GM23248 (cell line): ENCODE measurements at places on chromosomes 12 and 14. TPM values are rescaled to one million over a fixed set of nuclear protein-coding genes. Genes with fewer than 3 reads are reported as not detected.

DNA sequence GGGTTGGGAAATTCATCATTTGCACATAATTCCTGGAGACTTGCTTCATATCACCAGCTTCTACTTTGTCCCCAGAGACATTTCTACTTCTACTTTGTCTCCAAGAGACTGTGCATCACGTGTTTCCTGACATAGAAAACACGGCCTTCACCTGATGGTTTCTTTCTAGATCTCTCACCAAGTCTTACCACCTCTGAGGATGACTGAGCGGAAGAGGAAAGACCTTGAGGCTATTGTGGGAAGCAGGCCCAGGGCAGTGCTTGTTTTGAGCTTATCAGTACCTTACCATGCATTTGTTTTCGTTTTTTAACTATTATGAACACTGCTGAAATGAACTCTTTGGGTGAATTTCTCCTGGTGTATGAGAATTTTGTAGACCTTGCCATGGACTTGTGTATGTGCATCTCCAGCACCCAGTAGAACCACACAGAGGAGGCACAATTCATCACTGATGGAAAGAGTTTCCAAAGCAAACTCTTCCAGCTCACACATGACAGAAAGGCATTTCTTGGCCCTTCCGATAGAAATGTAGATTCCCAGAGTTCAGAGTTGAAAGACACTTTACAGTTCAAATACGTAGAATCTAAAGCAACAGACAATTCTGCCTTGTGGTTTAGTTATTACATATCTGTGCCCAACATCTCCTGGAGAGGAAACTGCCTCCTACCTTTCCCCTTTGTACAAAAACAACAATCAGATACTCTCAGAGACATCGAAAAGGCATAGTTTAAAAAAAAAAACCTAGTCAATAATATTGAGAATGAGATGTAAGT is 434.7 kb downstream of the FUT8 start:
- DNase-seq, result no peak

GRCh38 chr14:101928415-101928841 is 35.9 kb upstream of the DYNC1H1 start:
- DNase-seq, result no peak

GRCh38 chr14:91373591-91374254 is 43.9 kb downstream of the CCDC88C start:
- no peak for DNase-seq

- DNase-seq, result peak; percentile 43
Observed at GRCh38 chr12:6135071-6135470, 10.6 kb upstream of the VWF start.

GRCh38 chr12:47949441-47950341 is 13.7 kb upstream of the TMEM106C start:
- DNase-seq, result peak; percentile 88

- DNase-seq, result peak; percentile 96
Observed at GRCh38 chr12:59041241-59042121, 121.2 kb upstream of the LRIG3 start.

GRCh38 chr12:2960996-2961616 is 1.9 kb downstream of the TEAD4 start:
- peak; percentile 24 for DNase-seq

DNA sequence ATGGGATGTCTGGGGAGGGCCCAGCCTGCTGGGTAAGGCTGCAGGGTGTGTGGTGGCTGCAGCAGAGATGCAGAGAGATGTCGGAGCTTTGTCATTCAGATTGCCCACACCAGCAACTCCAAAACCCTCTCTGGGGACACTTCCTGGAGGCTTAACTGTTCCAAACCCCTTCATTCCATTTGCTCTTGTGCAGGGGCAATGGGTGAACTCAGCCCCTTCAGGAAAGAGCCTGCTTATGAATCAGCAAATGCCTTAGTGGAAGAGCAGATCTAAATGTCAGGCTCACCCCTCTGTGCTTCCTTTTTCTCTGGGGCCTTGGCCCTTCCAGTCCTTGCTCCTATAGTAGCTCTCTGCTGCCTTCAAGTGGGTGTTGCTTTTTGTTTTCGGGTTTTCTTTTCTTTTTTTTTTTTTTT is 36.7 kb upstream of the GPATCH2L start:
- DNase-seq, result peak; percentile 24

DNA sequence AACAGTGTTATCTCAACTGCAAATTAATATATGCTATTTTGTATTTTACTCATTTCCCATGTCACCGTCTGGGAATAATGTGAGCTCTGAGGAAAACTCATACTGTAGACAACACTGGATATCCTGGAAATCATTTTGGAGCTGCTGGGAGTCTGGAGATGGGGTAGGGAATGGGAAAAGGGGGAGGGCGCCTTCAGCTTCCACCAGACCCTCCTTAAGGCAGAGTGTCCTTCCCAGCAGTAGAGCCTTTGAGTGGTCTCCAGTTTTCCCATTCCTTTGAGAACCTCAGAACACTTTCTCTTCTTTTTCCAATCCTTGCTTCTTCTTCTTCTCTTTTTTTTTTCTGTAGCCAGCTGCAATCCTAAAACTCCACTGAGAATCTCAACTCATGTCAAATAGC is 5.4 kb upstream of the LRIG3 start:
- DNase-seq, result no peak

DNA sequence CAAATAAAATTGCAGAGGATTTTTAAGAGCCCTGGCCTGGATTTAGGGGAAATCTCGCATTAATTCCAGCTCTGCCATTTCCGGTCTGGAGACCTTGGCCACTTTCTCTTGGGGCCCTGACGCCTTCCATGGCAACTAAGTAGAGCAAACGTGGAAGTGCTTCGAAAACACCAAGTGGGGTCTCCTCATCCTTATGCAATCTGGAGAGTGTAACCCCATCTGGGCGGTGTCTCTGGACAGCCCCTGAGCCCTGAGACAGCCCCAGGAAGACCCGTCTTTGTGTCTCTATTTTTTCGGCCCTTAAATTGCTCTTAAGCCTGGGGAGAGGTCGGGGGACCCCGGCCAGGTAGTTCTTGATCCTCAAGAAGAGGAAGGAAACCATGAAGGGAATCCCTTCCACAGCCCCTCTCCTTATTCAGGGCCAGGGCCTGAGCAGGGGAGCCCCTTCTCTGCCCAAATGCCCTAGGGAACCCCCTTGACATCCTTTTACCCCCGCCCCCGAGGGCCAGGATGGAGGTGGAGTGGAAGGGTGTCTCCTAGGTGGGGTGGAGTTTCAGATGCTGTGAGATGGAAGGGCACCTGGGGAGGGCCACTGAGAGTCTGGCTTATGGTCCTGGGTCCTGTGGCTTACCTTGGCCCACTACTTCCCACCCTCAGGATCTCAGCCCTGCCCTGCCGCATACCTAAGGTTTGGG is 17.6 kb upstream of the NR4A1 start:
- no peak for DNase-seq

GRCh38 chr12:91926848-91927247 is 218.8 kb downstream of the BTG1 start:
- DNase-seq, result peak; percentile 48

DNA sequence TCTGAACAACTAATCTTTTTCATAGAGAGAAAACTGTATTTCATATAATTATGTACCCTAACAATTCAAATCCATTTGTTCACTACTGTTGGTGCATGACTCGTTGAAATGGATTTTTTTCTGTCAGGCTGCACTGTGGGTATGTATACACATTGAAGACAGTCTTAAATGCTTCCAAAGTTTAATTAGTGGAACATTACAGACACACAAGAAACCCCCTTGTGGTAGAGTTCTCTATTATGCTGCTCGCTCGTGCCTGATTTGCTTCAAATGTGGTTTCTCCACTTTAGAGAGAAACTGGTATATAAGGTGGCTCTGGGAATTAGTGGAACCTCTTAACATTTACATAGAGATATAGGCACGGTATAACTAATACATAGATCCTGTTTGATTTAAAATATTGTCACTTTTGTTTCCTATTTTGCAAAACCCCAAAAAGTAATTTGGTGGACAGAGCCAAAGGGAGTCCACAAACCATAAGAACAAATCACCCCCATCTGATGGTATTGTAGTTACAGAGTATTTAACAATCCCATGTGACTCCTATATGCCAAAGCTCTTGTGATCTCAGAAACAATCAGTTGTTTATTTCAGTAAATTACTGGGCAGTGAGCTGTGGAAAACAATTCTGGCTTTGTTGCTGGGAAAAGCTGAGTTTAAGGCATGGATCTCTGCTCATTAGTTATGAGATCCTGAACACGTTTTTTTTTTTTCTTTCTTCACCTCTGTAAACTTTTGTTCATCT is 159.5 kb downstream of the BRMS1L start:
- no peak for DNase-seq

DNA sequence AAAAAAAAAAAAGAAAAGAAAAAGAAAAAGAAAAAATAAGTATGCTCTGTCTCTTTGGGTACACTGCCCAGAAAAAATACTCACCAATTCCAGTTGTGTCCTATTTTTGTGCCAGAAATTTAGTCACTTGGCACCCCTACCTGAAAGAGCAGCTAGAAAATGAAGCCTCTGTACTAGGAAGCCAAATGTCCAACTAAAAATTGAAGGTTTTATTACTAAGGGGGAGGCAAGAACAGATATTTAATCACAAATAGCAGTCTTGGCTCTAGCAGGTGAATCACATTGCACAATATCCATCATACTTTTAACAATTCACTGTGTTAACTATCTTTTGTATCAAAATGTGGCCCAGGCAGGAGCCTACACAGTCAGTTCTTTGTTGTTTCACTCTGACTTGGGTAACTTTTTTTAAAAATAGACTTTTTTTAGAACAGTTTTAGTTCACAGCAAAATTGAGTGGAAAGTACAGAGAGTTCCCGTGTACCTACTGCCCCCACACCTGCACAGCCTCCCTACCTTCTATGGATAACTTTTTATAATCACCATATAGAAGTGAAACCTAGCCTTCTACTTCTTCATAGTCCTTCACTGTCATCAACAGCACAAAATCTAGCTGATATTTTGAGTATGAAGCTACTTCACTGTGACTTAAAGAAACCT is 87.1 kb upstream of the ATF7IP start:
- no peak for DNase-seq

- no peak for DNase-seq
Observed at GRCh38 chr14:76910371-76910890, 84.2 kb downstream of the LRRC74A start.

GRCh38 chr12:116434155-116435011 is 124.8 kb upstream of the MAP1LC3B2 start:
- peak; percentile 97 for DNase-seq

DNA sequence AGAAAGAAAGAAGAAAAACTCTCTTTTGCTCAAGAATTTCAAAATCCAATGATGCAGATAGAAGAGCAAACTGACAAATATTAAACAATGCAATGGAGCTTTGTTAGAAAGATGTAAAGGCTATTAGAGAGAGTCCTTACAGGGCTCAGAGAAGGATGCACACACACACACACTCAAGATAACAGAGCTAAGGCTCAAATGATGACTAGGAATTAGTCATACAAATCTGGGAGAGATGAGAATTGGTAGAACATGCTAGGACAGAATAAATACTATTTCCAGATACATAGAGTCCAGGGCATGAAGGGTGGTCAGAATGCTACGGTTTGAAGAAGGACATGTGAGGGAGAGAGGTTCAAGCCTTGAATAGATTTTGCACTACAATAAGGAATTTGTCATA is 650.1 kb upstream of the MDGA2 start:
- DNase-seq, result no peak

DNA sequence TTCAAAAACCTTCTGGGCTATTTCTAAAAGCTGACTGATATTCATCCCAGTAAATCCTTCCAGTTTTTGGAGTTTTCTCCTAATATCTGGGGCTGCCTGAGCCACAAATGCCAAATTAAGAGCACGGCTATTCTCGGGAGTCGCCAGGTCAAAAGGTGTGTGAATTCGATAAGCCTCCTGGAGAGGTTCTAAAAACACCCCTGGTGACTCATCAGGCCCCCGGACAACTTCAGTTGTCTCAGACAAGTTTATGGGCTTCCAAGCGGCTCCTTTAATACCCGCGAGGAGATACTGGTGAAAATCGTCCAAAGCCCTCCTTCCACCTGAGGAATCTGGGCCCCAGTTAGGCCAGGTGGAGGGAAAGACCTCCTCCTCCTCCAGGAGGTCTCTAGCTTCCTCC is 677.1 kb downstream of the TMEM121 start:
- no peak for DNase-seq

GRCh38 chr12:65953631-65954030 is 129.3 kb downstream of the HMGA2 start:
- DNase-seq, result peak; percentile 54

DNA sequence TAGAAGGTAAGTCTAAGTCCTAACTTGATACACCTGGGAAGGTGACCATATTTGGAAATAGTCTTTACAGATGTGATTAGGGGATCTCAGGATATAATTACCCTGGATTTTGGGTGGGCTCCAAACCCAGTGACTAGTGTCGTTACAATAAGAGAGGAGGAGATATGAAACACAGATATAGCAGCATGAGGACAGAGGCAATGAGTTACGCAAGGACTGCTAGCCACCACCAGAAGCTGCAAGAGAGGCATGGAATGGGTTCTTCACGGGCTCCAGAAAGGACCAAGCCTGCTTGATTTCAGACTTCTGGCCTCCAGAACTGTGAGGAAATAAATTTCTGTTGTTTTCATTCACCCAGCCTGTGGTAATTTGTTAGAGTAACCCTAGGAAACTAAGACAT is 28.6 kb downstream of the FGFR1OP2 start:
- no peak for DNase-seq

DNA sequence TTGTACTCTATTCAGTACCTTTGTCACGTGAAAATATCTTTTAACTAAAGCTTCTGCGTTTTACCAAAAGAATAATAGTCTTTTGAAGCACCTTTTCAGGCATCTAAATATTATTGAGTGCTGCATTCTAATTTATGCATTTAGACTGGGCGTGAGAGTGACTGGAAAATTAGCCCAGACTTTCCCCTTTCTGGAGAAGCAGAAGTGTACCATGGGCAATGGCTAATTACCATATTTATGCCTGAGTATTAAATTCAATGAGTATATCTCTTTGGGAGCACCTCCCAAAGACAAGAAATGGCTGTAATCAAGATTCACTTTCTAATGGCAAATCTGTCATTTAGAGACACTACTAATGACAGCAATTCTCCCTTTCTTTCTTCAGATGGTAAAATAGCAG is 174.9 kb downstream of the LRRK2 start:
- no peak for DNase-seq

- DNase-seq, result no peak
Observed at GRCh38 chr14:106378191-106378590, 851.8 kb downstream of the TMEM121 start.

GRCh38 chr14:74693191-74693590 is 19.7 kb downstream of the AREL1 start:
- no peak for DNase-seq

GRCh38 chr14:102565959-102566358 is 26.5 kb upstream of the RCOR1 start:
- DNase-seq, result no peak

DNA sequence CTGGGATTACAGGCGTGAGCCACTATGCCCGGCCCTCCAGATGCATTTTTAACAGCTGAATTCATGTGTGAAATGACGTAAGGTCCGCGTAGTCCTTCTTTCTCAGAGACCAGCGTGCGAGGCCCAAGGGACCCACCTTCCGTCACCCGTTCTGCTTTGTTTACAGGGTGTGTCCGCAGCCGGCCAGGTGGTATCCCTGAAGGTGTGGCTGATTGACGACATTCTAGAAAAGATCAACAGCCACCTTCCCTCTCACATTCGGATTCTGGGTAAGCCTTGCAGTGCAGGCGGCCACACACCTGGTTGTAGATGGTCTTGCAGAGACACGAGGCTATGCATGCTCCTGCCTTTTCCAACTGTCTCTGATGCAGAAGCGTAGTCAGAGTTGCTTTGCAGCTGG is 9.9 kb downstream of the PUS1 start:
- DNase-seq, result no peak

The GPR65 gene
- total RNA-seq, result 0.13 and 0.22 TPM in 2 replicates

The HOXC5 gene
- 1.1 and 1.8 TPM in 2 replicates for total RNA-seq

The CMTM5 gene
- not detected in 2 replicates for total RNA-seq

The CLEC12A gene
- not detected in 2 replicates for total RNA-seq

The WSCD2 gene
- not detected in 2 replicates for total RNA-seq

The MAPKAPK5 gene
- 31.2 and 33.0 TPM in 2 replicates for total RNA-seq

The TMCC3 gene
- 0.11 and 0.13 TPM in 2 replicates for total RNA-seq
